ENCODE measurements at places on chromosomes 4 and X.

- peak; percentile 29 for DNase-seq
These were observed 92.9 kb downstream of the EGF start for GRCh38 chr4:110005461-110006056.

DNA sequence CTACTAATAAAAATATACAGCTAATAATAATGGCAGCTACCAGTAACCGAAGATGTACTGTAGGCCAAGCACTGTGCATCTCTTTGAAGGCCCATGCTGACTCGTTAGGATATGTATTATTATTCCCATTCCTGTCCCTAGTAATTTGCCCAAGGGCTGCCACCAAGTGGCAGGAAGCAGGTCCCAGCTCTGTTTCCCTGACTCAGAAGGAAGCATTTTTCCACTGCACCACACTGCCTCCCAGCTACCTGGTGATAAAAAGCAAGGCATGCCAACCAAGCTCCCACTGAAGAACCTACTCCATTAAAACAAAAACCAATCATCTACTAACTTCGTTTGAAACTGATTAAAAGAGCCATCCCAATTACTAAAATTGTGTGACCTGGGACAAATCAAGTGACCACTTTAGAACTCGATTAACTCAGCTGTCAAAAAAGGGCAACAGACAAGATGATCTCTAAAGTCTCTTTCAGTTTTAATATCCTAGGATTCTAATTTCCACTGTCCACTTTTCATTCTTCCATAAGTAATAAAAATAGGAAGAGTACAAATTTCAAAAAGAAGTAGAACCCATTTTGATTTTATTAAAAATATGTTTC is 24.3 kb upstream of the PGM2 start:
- no peak for DNase-seq

- no peak for DNase-seq
These were observed 1662.8 kb upstream of the ADGRL3 start for GRCh38 chr4:59537246-59537886.

DNA sequence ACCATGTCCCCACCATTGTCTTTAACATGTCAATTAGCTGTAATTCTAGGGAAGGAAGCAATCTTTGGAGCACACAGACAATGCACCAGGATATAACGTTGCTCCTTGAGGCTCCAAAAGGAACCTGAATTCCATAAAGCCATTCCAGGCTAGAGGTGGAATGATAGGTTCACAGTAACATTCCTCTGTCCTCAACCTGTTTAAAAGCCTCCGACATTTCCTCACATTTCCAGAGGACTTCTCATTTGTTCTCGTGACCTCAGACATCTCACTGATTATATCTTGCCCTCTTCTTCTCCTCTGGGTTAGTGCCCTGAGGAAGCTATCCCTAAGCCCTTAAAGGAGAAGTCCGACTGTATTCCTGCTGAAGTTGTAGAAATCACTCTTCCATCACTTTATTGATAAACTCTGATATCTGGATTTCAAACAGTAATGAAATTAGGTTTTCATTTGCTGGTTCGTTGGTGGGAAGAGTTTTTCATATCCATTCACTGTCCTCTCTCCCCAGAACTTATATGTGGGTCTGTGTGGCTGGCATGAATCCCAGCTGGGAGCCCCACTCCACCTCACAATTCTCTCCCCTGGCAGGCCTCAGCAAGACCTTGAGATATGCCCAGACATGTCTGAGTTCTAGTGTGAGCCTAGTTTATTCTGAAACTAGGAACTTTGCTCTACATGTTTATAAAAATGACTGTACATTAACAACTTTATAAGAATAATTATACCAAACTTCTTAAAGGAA is 44.2 kb upstream of the PRSS12 start:
- DNase-seq: no peak

DNA sequence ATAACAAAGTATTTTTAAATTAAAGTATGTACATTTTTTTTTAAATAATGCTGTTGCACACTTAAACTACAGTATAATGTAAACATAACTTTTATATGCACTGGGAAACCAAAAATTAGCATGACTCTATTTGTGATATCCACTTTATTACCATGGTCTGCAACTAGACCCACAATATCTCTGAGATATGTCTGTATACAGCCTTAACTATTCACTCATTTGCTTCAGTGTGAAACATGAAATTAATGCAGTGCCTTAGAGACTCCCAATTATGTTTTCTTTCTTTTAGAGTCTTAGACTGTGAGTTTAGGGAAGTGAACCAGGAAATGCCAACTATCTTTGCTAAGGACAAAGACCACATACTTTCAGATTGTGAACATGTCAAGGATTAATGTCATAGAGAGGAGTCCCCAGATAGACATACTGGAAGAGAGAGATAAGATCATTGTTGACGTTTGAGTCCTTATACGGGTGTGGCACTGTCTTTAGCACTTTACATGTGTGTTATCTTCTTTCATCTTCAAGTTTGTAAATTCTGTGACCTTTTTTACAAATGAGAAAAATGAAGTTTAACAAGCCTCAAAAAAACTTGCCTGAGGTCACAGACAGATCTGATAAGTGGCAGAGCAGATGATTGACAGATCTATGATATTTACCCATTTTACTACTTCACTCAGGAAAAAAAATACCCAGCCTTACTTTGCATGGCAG is 23.2 kb downstream of the CXorf58 start:
- no peak for DNase-seq

DNA sequence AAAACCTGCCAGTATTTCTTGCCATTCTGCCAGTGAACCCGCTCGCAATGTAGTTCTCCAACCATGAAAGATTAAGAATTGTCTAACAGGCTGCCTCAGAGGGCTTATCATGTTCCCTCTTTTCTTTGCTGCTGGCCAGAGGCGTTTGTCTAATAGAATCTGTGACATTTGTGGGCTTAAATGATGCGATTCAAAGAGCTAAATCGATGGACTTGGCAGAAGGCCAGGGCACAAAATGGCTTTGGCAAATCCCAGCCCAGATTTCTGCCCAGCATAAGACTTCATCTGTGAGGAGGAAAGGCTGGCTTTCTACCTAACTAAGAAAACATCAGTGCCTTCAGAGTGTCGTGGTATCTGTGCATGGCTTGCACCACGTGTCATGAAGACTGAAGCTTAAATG is 79.9 kb downstream of the TRPC5OS start:
- DNase-seq: no peak
